ENCODE measurements at places on chromosomes 11 and 22. TPM values are rescaled to one million over a fixed set of nuclear protein-coding genes. Genes with fewer than 3 reads are reported as not detected.

B3GAT1 gene
- total RNA-seq: not detected

HOATZ gene
- not detected for total RNA-seq

BRSK2 gene
- total RNA-seq: not detected

CSNK2A3 gene
- total RNA-seq: 2.2 TPM

CDC42BPG gene
- 17.1 TPM for total RNA-seq

C11orf65 gene
- total RNA-seq: 1.2 TPM

OR4D5 gene
- total RNA-seq: not detected

C11orf91 gene
- total RNA-seq: not detected

WT1 gene
- total RNA-seq: not detected
